ENCODE measurements at places on chromosomes 3 and 15.

GRCh38 chr15:98123297-98123696, 162.8 kb downstream of the ARRDC4 start:
- DNase-seq, result no peak

DNA sequence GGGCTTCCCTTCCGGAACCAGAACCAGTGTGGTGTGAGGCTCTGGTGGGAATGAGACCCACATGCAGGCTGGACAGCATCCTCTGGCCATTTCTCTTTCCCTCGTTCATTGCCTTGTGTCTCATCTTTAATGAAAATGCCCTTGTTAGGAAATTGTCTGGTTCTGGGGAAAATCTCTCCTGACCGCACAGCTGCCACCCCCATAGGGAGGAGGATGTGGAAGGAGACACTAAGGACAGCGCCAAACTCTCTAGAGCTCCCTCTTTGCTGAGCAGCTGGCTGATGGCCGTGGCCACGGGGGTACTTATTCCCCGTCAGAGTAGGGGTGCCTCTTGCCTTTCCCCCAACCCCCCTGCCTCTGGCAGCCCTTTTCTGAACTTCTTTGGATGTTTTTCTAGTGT, 297.6 kb upstream of the C2CD4B start:
- DNase-seq, result no peak

GRCh38 chr15:94100863-94101262, 130.5 kb upstream of the MCTP2 start:
- no peak for DNase-seq

GRCh38 chr15:101641129-101641764, 10.9 kb downstream of the TM2D3 start:
- DNase-seq, result peak; percentile 84

DNA sequence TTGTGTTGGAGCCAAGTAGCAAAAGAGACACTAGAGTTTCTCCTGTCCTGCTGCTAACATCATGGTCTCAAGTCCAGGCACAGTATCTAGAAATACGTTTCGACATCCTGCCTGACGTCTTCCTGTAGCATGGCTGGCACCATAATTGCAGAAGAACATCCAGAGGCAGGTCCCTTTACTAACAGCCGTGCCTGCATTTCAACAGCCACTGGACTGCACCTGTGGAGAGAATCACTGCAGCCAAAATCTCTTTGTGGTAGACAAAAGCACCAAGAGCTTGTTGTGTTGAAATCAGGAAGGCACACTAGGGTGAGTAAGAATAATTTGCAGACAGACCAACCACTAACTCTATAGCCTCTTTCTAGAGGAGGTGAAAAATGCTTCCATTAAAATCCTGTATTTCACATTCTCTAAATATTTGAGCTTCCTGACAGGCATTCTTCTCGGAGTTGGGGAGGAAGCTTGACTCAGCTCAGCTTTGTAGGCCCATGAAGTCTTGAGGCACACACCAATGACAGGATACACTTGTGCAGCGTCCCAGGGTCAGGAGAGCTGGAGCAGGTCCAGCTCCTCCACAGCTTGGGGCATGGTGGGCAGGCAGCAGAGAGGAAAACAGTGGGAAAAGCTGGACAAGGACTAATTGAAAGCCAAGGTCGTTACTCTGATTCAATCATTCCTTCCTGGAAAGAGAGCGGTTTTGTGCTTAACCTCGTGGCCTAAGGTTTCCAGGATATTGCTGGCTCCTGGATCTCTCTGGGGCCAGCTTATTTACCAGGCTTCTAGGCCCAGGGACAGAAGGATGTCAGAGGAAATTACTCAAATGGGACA, 244.9 kb downstream of the FAM43A start:
- no peak for DNase-seq

- DNase-seq, result no peak
Observed at GRCh38 chr3:79200456-79200855, 567.3 kb downstream of the ROBO1 start.

GRCh38 chr3:99418209-99418635, 220.2 kb upstream of the COL8A1 start:
- no peak for DNase-seq

GRCh38 chr3:170483485-170484262, 65.0 kb downstream of the CLDN11 start:
- DNase-seq, result no peak

- DNase-seq, result peak; percentile 68
Observed at GRCh38 chr15:63436872-63437375, 55.3 kb upstream of the CA12 start.

DNA sequence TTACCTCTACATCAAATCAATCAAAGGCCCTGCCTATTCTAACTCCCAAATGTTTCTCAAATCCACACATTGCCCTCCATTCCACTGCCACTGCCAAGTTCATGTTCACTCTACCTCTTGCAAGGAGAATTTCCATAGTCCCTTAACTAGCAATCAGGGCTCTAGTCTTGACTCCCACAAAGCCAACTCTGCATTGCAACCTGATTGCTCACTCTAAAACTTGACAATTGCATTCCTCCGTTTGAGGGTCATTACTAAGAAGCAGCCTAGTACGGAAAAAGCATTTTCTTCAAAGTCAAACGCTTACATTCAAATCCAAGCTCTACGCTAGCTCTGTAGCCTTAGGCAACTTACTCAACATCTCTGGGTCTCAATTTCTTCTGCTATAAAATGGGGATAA, 1.2 kb downstream of the CPA3 start:
- DNase-seq, result no peak

- peak; percentile 36 for DNase-seq
Observed at GRCh38 chr3:122092460-122093165, 37.5 kb downstream of the CD86 start.

DNA sequence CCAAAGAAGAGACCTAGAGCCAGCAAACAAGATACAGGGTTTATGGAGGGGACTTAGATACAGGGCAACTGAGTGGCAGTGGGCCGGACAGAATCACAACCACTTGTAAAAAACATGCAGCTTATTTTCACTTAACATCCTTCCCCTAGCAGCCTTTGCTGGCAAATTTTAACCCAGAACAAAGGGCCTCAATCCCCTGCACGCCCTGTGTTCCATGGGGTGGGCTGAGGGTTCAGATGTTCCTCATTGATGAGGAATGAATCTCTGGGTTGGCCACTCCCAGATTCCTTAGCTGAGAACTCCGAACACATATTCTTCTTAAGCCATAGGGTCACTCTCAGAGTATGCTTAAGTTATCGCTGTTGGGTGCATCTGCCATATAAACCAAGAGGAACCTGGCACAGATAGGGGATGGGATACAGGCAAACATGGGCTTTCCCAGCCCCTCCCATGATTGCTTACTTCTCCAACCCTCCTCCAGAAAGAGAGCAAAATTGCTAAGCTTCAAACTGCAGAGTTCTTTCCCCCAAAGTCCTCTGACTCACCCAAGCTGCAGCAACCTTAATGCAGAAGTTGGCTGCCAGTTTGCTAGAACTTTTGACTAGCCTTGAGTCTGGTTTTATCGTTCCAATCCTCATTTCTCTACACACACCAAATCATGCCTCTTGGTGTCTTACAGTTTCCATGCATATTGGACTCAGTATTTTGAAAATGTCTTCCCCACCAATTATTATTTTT, 146.9 kb downstream of the CD47 start:
- no peak for DNase-seq

- DNase-seq, result no peak
Observed at GRCh38 chr15:78002996-78003395, 74.5 kb downstream of the TBC1D2B start.

DNA sequence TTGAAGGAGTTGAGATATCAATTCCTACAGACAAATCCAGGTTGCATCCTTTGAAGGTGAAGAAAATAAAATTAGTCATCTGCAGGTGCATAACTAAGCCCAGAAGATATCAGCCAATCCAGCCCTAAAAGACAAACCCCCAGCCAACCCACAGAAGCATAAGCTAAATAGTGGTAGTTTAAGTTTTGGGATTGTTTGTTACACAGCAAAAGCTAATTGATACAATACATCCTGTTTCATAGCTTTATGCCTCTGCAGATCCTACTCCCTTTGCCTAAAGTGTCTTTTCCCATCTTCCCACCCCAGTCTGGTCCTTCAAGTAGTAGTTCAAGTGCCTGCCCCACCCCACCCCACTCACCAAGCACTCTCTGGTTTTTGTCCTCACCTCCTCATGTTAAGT, 48.6 kb upstream of the CAPN7 start:
- DNase-seq, result no peak

DNA sequence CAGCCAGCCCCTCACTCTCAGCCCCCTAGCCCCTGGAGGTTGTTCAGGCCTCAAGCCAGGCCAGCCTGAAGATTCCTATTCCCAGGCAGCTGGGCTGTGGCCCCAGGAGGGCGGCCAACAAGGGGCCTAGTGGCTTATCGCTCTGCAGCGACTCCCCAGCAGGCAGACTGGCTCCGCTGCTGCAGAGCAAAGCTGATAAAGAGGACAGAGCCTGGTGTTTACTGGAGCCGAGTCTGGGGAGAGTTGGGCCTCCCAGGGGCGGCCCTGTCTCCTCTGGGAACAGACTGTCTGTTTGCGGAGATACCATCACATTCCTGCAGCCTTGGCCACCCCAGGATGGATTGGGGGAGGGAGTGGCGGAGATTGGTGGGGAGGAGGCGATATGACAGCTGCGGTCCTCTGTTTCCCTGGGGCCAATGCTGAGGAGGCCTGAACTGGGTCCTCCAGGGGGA, 22.4 kb upstream of the SMAD6 start:
- DNase-seq, result no peak

GRCh38 chr15:75181780-75182179, 19.9 kb upstream of the C15orf39 start:
- no peak for DNase-seq

DNA sequence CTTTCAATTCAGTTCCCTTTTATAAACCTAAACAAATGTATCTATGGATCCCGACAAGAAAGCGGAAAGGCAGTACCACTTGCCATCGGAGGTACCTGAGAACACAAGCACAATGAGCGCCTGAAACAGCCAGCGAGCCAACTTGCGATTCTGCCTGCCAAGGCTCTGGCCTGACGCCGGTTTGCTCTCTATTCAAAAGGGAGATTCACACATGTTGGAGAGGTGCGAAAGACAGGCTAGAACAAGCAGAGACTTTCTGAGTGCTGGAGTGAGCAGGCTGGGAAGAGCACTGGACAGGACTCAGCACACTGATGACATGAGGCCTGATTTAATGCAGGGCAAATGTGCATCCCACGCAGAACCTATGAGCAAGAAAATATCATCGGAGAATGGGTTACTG, 17.7 kb upstream of the PRR23E start:
- DNase-seq, result no peak

GRCh38 chr3:88061746-88062145, 2.7 kb downstream of the ZNF654 start:
- DNase-seq, result no peak

- DNase-seq, result no peak
Observed at GRCh38 chr3:174767406-174767805, 91.7 kb upstream of the NAALADL2 start.

- DNase-seq, result no peak
Observed at GRCh38 chr3:161674402-161674801, 177.8 kb downstream of the OTOL1 start.

DNA sequence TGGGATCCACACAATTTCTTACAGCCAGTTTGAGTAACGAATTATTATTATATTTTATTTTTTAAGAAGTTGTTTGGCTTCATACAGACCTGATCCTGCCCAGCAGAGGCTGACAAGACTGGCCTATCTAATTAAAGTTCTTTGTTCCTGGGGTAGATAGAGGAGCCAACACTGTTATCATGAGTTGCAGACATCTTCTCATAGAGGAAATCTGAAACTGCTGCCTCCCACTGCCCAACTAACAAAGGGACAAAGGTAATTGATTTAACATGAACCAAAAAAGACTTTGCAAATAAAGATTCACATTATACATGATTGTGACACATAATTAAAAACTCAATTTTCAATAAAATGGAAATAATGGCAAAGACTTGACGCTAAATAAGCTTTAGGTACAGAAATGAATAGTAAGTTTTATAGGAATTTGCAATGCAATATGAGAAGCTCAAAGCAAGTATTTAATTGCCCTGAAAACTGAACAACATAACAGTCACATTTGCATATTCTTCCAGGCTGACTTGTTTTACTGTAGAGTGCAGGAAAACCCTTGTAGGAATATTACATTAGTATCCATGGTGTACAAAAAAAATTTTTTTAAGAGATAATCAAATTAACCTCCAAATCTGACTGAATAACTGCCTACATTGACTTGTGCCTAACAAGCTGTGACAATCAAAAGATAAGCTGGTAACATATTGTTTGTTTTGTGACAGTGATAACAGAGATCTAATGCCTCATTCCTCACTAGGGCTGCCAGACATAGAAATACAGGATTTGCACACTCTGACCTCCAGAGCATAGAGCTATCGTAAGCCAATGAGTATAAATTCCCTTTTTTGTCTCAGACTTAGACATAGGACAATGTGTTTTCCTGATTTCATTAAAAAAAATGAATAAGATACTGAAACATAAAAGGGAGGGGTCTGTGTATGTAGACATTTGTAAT, 273.2 kb downstream of the MFSD1 start:
- no peak for DNase-seq

DNA sequence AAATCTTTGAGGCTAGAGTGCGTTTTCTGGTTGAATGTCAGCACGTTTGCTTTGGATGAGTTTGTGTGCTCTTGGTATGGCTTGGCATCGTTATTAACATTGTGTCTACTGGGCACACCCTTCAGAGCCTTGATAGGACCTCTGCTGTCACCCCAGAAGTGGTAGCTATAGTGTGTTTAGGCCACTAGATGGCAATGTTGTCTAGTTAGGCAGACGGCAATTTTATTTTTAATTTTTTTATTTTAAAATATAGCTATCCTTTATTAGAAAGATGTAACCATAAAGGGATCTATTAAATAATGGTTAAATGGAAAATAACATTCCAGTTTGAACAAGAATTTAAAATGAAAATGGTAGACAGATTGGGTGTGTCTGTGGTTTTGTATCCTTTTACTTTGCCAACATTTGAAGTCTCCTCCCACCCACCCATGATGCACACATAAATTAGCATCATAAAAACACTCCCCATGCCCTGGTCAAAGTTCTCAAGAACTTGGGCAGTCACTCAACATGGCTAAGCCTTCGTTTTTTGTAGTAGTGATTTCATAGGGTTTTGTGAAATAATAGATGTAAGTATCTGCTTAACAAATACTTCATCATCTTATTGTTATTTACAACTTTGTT, 200.7 kb downstream of the KCNH8 start:
- peak; percentile 7 for DNase-seq

DNA sequence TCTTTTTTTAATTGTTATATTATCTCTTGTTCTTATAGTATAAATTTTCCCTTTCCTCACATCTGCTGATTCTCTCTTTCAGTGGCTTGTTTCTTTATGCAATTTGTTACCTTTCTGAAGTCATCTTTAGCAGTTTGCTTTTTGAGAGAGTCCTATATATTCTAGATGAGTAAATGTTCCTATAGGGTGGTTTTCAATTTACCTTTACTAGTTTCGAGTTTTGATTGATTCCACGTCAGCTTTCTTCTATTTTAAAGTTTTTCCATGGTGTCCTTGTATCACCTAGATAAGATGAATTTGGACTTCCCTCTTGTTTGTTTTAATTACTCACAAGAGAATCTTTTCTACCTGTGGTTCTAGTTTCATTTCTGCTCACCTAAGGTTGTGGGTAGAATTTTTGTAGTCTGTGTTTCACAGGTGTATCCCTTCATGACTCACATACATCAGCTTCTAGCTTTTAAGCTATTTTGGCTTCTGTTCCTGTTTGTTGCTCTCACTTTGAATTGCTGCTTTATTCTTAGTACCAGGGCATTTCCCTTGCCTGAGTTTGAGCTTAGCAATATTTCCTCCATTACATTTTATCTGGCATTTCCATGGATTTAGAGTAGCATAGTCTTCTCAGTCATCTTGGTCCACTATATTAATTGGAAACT, 6.4 kb downstream of the TEX9 start:
- DNase-seq, result no peak

GRCh38 chr3:171351676-171352075, 108.5 kb downstream of the TNIK start:
- no peak for DNase-seq

Data from CD4-positive, alpha-beta T cell treated with Interleukin-12 subunit alpha and Interleukin-12 subunit beta, for 1 hour (primary cell).